ENCODE measurements at places on chromosomes 7 and 10.

- no peak for DNase-seq
These were observed 22.3 kb downstream of the COX15 start for GRCh38 chr10:99709480-99710229.

- no peak for DNase-seq
These were observed 146.1 kb downstream of the CCDC71L start for GRCh38 chr7:106514881-106515280.

DNA sequence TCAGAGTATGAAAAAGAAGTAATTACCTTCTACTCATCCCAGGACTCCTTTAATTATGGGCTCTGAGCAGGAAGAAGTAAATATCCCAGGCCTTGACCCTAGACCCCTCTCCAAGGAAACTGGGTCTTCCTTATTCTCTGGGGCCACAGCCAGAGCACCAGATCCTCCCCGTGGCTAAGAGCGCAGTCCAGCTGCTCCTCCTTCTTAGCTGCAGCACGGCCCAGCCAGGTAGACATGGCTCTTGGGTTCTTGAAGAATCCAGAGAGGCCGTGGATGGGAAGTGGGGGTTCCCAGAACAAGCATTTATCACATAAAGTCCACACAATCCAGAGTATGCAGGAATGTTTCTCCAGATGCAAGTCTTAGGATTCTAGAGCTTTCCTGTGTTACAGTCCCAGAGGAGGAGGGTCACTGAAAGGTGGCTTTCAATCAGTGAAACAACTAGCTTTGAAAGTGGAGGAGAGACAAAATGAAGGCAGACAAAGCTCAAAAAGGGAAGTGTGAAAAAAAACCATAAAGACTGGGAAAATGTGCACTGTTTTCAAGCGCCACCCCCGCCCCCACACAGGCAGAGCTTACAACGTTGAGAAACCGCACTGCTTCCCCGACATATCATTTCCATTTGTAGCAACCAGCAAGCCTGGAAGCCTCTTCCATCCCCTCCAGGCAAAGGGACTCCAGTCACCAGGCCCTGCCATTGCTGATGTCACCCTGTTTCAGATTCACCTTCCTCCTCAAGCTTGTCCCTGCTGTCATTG is 396.5 kb upstream of the MKI67 start:
- no peak for DNase-seq

DNA sequence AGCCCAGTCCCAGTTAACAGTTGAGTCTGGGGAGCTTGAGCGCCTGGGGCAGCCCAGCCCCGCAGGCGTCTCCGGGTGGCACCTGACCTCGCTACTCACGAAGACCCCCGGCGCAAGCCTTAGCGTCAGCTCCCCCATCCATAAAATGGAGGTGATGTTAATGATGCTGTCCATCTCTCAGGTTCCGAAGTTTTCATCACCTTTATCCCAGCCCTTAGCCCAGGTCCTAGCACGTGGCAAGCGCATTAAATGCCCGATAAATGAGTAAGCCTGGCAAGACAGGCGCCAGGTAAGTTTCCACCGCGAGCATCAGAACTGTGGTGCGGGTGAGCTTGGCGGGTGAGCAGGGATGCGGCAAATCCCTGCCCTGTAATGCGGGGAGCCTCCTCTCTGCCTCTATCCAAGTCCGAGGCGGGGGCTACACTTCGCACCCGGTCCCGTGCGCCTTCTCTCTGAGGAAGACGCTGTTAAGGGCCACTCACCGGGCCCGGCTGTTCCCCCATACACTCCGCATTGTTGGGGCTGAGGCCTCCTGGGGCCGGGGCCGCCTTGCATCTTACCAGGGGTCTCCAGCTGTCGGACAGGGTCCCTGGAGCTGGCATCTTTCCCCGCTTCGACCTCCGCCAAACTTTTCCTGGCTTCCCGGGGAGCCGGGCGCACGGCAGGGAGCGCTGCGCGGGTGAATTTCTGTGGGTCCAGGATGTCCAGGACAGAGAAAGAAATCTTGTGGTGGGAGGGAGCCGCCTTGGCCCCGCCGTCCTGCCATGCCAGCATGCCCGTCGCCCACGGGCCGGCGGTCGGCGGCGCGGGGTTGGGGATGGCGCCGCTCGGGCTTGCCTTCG is 444 bp downstream of the NKX1-2 start:
- DNase-seq, result no peak

- no peak for DNase-seq
These were observed 145.9 kb upstream of the SVIL start for GRCh38 chr10:29780639-29781038.

Measured in cerebellar cortex (tissue), 1 donor.